Mammary epithelial cell (primary cell): ENCODE measurements at places on chromosomes 3 and 15. TPM values are rescaled to one million over a fixed set of nuclear protein-coding genes. Genes with fewer than 3 reads are reported as not detected.

- no peak for DNase-seq
These were observed 181.3 kb downstream of the ISL2 start for GRCh38 chr15:76517910-76518309.

GRCh38 chr3:10977892-10978510, 14.5 kb upstream of the SLC6A1 start:
- no peak for DNase-seq

DNA sequence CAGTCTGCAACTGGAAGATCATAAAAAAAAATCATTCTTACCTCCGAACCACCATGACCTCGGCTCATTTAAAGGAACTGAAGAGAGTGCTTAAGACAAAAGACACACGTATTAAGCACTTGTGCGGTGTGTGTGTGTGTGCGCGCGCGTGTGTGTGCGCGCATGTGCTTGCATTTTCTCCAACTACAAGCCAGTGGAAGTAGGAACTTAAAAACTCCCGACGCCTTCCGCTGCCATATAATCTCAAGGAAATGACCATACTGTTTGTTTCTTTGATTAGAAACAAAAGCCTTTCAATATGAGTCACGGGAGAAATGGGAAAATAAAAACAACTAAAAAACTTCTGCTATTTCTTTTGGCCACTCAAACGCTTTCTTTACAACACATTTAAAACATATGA, 32.4 kb downstream of the FRMD4B start:
- DNase-seq: no peak

DNA sequence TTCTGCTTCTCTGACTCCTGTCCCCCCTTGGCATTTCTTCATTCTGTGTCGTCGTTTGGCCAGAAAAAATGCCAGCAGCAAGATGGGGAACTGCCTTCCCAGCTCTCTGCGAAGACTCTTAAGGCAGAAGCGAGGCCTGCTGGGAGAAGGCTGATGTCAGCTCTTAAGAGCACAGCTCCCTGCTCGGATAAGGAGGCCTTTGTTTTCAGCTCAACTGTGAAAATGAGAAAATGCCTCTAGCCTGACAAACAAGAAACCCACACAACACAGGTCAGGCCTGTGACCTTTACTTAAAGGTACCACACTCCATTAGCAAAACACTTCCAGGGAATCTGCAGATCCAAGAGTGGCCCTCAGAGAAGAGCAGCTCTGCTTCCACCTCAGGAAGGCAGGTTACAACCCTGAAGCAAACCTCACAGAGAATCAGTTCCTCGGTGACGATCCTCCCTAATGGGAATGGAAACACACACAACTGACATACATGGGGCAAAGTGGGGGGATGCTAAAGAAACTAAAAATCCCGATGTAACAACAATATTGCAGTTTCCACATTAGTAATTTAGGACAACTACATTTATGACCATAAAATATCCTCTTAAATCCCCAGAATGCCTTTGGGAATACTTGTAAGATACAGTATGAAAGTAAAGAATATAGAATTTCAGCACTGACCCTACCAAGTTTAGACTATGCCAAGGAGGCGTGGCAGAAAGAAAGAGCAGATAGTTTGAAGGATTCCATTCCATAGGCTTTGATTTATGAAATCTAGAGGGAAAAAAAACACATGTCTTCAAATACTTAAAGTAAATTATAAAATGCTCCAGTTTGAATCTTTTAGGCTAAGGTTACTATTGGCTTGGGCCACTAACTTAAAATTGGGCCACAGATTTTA, 52.1 kb downstream of the VGLL4 start:
- peak; percentile 93 for DNase-seq

- no peak for DNase-seq
These were observed 20.0 kb upstream of the TRIM71 start for GRCh38 chr3:32797776-32798175.

DNA sequence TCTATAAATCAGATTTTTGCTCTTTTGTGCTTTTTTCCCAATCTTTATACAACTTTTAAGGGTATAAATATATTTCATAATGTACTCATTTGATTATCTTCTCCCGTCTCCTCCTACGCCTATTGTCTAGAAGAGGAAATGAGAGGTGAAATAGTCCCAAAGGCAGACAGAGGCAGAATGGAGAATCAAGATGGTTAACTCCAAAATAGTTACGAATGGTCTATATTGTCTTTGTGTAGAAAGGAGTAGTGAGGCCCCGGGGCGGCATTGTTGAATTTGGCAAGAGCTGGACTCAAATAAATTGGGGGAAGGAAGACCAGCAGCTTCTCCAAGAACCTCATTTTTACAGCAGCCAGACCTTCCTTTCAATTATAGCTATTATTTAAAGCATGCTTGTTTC, 23.9 kb downstream of the ITPR1 start:
- DNase-seq: no peak

GRCh38 chr3:113496924-113497323, 18.0 kb downstream of the SPICE1 start:
- no peak for DNase-seq

DNA sequence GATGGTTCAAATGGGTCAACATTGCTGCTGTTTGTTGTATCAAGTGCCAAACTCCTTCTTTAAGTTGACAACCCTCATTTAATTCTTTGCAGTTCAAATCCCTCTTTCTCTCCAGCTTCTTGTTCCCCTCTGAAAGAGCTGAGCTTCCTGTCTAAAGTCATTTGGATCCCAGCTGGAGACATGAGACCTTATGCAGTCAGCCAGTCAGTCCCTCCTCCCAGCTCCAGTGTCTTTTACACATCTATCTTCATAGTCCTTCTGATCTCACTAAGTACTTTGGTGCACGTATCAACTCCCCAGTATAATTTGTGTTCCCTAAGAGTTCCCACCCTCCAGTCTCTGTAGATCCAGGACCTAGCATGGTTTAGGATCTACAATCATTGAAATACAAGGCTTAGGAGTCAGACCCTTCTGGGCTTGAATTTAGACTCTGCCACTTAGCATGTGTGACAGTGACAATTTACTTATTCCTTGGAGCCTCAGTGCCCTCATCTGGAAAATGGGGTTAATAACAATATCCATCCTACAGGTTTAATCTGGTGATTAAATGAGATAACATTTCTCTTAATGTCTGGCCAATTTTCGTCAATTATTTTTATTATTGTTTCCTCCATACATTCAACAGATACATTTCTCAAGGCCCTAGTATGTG, 102.8 kb upstream of the SEMA6D start:
- no peak for DNase-seq

Gene CTXND1
- not detected for total RNA-seq

Gene PROK2
- not detected for total RNA-seq
